Endodermal cell (in vitro differentiated cells): ENCODE measurements at places on chromosomes 1 and 21. TPM values are rescaled to one million over a fixed set of nuclear protein-coding genes. Genes with fewer than 3 reads are reported as not detected.

MAGI3 gene
- 23.1 and 27.4 TPM in 2 replicates for total RNA-seq

NR5A2 gene
- total RNA-seq, result 1.5 and 1.7 TPM in 2 replicates

PLA2G2D gene
- not detected in 2 replicates for total RNA-seq

SPRR2A gene
- not detected in 2 replicates for total RNA-seq

NCAM2 gene
- total RNA-seq, result 0.36 to 1.2 TPM (median 0.69 TPM) in 3 replicates

ACKR1 gene
- 0.34 to 0.47 TPM in 2 of 3 replicates, not detected in the other for total RNA-seq
